NCI-H69 (cell line): ENCODE measurements at places on chromosomes 11 and 22.

DNA sequence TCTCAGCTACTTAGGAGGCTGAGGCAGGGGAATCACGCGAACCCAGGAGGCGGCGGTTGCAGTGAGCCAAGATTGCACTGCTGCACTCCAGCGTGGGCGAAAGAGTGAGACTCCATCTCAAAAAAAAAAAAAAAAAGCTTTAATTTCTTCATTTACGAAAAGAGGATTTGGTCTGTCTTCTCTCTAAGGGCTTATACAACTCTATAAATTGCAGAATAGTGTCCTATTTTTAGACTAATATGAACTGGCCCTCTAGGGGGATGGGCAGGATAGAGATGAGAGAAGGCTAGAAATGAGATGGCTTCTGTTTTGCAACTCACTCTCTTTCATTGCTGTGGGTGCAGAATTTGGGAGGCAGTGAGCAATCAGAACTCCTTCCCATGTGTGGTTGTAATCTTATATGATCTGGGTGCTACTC is 11.3 kb downstream of the MAML2 start:
- no peak for DNase-seq

DNA sequence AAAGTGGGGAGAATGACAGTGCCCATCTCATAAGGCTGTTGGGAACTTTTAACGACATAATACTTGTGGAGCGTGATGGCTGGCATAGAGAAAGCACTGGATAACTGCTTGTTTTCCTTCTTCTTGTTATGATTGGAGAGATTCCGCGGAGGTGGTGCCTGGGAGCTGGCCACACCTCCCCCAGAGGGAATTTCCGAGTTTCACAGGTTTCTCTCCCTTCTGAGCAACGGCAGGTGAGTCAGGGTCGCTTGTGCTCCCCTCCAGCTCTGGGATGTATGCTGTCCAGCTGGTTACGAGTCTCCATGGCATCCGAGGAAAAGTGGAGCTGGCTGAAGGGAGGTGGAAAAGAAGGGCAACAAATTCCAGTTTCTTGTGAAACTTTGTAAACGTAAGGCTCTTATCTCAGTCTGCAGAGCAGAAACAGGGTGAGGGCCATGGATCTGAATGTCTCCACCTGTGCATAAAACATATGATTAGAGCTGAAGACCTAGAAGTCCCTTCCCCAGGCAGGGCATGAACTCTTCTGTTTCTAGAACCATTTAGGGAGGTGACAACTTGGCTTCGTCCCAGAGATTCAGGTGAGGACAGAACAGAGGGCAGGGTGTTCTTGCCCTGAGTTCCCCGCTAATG is 10.0 kb upstream of the PLET1 start:
- peak; percentile 71 for DNase-seq

- DNase-seq, result no peak
Observed at GRCh38 chr11:72263361-72263760, 19.4 kb upstream of the PHOX2A start.

GRCh38 chr11:1570896-1571759 is 943 bp downstream of the DUSP8 start:
- DNase-seq, result peak; percentile 75

- DNase-seq, result no peak
Observed at GRCh38 chr11:79418241-79418640, 22.6 kb downstream of the TENM4 start.

- no peak for DNase-seq
Observed at GRCh38 chr11:11810764-11811726, 30.7 kb upstream of the USP47 start.
